Left renal cortex interstitium (tissue), 4 donors: ENCODE measurements at places on chromosomes 7 and 10. TPM values are rescaled to one million over a fixed set of nuclear protein-coding genes. Genes with fewer than 3 reads are reported as not detected.

- DNase-seq: no peak
Observed at GRCh38 chr10:93071674-93072224, 1.9 kb upstream of the CYP26A1 start.

DNA sequence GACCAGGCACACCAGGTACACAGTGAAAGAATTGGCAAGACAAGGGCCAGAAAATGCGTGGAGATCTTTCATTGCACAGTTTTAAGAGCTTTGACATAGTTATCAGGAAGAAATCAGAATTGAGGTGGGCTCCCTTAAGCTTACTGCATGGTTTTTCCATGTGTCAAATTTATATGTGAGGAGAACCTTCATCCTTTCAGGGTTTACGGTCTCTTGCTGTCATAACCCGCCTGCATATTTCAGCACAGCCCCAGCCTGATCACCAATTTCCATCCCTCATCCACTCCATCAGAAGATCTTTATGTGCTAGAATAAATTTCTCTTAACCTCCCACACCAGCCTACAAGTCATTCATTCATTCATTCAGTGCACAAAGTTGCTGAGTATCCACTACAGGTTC lies 373.1 kb downstream of the KCNMA1 start:
- DNase-seq: no peak

GRCh38 chr10:6228647-6229046 lies 25.9 kb downstream of the PFKFB3 start:
- DNase-seq: no peak

DNA sequence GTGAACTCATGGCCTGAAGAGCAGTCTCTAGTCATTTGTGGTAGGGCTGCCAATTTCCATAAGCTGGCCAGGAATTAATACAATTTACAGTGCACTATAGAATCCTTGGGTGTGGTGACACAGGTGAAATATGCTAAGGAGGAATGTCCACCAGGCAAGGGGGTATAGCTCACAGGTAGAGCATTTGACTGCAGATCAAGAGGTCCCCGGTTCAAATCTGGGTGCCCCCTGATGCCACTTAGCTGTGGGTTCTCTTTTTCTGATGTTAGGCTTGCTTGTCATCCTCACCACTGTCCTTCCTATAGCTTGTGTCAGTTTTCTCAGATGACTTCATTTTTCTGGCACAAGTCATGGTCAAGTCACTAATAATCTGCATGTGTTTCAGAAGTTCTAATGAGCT lies 108.7 kb downstream of the ZNF467 start:
- no peak for DNase-seq

DNA sequence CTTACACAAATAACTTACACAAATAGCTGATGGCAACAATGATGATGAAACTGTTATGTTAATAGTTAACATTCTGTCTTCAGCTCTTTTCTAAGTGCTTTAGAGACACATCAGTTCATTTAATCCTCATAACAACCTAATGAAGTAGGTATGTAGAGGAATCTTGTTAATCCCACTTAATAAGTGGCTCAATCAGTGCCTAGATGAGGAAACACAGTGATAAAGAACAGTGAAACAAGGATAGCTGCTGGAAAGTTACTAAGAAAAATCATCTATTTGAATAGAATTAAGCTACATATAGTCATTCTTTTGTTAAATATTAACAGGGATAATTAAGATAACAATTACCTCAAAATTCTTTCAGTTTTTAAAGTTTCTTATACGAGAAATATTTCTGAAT lies 487.6 kb downstream of the ARL4A start:
- no peak for DNase-seq

GRCh38 chr10:79101560-79102497 lies 33.1 kb downstream of the ZMIZ1 start:
- no peak for DNase-seq

- DNase-seq: no peak
Observed at GRCh38 chr10:86293396-86293791, 73.2 kb downstream of the GRID1 start.

DNA sequence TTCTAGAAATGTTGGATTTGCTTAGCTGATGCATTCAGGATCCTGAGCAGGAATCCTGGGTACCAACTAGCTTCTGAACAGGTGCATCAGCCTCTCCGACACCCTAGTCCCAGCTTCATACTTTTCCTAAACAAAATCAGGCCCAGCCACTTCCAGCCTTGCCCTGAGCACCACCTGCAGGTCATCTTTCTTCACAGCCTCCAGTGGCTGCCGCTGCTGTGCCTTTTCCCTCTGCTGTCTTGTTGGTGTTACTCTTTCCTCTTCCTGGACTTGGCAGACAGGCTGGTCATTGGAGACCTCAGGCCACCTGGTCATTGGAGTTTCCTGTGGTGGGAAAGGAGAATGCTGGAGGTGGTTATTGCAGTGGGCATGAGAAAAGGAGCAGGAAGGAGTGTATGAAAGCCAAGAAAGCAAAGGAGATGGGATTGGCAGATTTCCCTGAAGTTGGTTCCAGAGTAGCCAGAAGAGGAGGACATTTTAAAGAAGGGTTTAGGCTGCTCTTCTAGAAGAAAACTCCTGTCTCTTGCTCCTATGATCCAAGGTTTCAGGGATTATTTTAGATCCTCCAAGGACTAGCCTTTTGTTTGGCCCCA lies 48.2 kb upstream of the NFKB2 start:
- DNase-seq: no peak

DNA sequence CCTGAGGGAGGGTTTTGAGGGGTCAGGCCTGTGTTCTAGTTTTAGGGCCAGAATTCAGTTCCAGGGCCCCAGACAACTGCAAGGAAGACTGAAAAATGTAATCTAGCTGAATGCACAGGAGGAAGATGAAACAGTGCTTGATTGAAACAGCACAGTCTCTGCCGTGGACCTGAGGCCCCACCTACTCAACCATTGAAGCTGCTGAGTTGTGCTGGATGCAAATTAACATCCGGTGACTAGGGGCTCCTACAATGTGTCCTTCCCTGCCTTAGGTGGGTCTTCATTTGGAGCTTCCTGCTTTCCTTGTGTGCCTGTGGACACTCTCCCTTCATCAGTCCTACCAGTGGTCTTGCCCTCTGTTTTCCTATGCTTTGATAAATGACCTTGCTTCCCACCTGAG lies 5.7 kb downstream of the GLRX3 start:
- no peak for DNase-seq

The AKR1C8 gene
- 0.20 TPM for polyA plus RNA-seq

- DNase-seq: no peak
Observed at GRCh38 chr7:22481726-22482125, 18.3 kb downstream of the STEAP1B start.

DNA sequence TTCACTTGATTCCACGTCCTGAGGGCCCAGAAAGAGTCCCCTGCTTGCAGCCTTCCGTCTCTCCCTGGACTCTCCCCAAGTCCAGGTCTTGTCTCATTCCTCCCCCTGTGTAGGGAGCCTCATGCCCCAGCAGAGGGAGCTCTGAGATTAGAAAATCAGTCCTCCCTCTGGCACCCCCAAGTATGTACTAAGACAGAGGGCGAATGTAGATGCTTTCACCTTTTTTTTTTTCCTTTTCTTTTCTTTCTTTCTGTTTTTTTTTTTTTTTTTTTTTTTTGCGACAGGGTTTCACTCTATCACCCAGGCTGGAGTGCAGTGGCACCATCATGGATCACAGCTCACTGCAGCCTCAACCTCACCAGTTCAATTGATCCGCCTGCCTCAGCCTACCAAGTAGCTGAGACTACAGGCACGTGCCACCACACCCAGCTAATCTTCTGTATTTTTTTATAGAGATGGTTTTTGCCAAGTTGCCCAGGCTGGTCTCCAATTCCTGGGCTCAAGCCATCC lies 10.3 kb downstream of the SFXN3 start:
- DNase-seq: peak; percentile 75

GRCh38 chr7:96397936-96398598 lies 76.2 kb upstream of the SLC25A13 start:
- no peak for DNase-seq

DNA sequence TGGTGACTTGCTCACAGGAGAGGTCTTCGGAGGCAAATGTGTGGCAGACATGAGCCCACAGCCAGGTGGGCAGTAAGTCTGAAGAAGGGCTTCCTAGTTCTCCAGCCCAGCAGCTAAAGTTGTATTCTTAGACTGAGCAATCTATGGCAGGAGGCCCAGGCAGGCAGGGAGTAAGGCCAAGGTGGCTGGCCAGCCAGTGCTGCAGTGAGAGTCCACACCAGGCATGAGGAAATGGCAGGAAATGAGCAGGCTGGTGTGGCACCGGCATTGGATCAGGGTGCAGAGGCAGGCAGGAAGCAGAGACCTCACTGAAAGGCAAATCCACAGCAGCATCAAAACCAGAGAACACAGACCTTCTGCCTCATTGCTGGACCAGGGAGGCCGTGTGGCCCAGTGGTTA lies 84.6 kb upstream of the PDE1C start:
- DNase-seq: no peak

The MMP21 gene
- 0.39 TPM for polyA plus RNA-seq

DNA sequence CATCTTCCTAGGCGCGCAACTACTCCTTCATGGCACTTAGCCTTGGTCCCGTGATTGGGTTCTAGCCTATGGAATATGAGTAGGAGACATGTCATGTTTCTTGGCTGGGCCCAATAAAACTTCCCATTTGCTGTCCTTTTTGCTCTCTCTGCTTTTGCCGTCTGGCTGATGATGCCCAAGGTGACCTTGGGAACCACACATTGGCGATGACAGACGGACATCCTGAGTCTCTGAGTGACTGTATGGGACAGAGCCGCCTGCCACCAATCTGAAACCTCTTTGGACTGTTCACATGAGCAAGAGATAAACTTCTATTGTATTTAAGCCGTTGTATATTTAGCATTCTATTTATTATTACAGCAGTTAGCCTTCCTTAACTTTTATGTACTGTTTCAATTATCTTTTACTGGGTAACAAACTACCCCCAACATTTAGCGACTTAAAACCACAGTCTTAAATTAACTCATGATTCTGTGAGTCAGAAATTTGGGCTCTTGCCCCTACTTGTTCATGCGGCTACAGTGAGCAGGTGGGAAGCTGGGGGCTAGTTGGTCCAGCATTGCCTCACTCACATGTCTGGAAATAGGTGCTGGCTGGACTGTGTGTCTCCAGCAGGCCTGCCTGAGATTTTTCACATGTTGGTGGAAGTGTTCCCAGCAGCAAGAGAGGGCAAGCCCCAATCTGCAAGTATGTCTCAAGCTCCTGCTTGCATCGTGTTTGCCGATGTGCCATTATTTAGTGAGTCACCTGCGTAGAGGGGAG lies 71.7 kb downstream of the NOD1 start:
- DNase-seq: no peak

The GHRHR gene
- polyA plus RNA-seq: 0.41 TPM

The ITPRID1 gene
- not detected for polyA plus RNA-seq

DNA sequence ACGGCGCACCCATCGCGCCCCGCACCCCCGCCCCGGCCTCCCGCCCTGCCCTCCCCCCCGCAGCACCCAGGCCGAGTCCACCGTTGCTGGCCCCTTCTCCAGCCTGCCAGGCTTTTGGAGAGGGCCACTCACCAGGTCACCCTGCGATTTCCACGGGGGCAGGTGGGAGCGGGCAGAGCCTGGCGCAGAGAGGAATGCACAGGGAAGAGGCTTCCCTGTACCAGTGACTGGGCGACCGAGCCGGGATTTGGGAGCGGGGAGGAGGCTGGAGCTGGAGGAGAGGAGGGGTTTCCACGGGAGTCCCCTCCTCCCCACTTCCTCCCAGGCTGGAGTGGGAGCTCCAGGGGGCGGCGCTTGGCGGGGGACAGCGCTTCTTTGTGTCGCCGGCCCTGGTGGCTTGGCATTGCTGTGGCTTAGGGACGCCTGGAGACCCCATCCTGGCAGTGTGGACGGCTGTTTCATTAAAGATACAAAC lies 19.3 kb downstream of the TCAF1 start:
- peak; percentile 85 for DNase-seq

GRCh38 chr7:10225275-10225674 lies 748.4 kb upstream of the PHF14 start:
- DNase-seq: no peak

- no peak for DNase-seq
Observed at GRCh38 chr7:130990178-130990832, 256.3 kb upstream of the KLF14 start.

DNA sequence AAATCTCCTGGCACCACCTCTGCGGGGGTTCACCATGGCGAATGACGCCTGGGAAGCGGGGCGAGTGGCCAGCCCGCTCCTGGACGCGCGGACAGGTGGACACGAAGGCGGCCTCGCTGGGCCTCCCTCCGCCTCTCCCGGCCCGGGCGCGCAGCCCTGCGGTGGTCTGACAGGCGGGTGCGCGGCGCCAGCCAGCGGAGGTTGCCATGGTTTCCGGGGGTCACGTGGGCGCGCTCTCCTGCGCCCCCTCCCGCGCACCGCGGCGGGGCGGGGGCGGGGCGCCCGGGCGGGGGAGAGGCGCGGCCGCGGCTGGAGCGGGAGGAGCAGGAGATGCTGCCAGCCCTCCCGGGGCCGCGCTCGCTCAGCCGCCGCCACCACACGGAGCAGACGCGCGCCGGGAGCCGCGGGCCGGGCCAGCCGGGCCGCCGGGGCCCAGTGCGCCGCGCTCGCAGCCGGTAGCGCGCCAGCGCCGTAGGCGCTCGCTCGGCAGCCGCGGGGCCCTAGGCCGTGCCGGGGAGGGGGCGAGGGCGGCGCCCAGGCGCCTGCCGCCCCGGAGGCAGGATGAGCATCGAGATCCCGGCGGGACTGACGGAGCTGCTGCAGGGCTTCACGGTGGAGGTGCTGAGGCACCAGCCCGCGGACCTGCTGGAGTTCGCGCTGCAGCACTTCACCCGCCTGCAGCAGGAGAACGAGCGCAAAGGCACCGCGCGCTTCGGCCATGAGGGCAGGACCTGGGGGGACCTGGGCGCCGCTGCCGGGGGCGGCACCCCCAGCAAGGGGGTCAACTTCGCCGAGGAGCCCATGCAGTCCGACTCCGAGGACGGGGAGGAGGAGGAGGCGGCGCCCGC lies at the start of gene PRKAR2B:
Gene PRKAR2B, plus strand, starts transcription at position 359 of the 848 bp plus-strand sequence. Its CDS starts 203 bp downstream, at position 562.
- DNase-seq: peak; percentile 70

The SLC26A4 gene
- 3.7 TPM for polyA plus RNA-seq

DNA sequence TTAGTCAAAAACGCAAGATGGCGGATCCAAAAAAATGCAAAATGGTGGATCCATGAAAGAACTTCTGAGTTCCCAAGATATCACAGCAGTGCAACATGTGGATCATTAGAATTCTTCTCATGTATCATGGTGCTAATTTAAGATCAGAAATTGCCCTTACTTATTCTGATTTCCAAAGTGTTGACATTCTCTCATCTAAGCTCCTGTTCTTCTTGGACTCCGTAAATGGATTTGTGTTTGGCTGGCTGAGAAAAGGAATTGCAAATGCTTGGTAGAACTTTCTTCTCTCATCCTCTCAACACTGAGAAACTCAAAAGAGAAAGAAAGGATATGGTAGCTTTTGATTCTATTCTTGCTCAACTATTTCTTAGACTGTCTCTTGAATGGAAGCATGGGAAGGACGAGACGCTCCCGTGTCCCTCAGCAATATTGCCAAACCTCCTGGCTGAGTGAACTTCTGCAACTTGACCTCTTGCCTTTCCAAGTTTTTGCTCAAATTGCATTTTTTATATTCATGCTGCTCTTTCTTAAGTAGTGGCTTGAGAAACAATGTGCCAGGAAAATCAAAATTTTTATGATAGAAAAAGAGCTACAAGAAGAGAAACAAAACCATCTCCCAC lies 44.7 kb downstream of the FRMD4A start:
- DNase-seq: no peak

The TMEM176B gene
- 72.2 TPM for polyA plus RNA-seq

- DNase-seq: no peak
Observed at GRCh38 chr7:47383072-47383471, 198.8 kb downstream of the TNS3 start.

- DNase-seq: no peak
Observed at GRCh38 chr7:149261316-149261828, 624 bp upstream of the ZNF783 start.

The EVX1 gene
- polyA plus RNA-seq: not detected
